ENCODE measurements at places on chromosomes 6 and 20. TPM values are rescaled to one million over a fixed set of nuclear protein-coding genes. Genes with fewer than 3 reads are reported as not detected.

TGM2 gene
- total RNA-seq, result 1,516 TPM

LY6G6D gene
- total RNA-seq, result not detected

COL11A2 gene
- 0.22 TPM for total RNA-seq

HTR1E gene
- total RNA-seq, result not detected

LTB gene
- total RNA-seq, result not detected

WFDC2 gene
- not detected for total RNA-seq

BMP6 gene
- total RNA-seq, result 4.6 TPM

PMEPA1 gene
- total RNA-seq, result 1.0 TPM

ZC2HC1B gene
- not detected for total RNA-seq

BPIFB2 gene
- total RNA-seq, result not detected

SLC4A11 gene
- total RNA-seq, result 2.2 TPM

C20orf173 gene
- total RNA-seq, result not detected

MLN gene
- not detected for total RNA-seq

KCNQ2 gene
- total RNA-seq, result not detected

PRDM1 gene
- total RNA-seq, result 3.9 TPM

PKIB gene
- total RNA-seq, result 45.0 TPM

IL22RA2 gene
- total RNA-seq, result not detected

TSHZ2 gene
- total RNA-seq, result under 0.01 TPM

Data from placental pericyte (primary cell).